ENCODE measurements at places on chromosomes 2 and 18.

DNA sequence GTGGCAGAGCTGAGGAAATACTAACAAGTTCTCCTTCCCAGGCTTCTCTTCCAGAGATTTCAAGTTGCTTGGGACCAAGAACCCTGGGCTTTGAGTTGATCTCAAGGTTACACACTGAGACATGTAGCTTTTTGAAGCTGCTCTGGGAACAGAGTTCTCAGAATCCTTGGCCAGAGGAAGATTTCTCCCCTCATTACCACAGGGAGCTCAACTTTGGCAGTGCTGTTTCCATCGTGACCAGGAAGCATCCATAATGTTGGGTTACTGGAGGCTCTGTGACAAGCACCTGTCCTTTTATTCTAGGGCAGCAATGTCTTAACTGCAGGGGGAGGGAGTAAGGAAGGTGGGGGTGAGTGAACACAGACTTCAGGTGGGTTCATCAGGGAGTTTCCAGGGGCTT lies 41.5 kb upstream of the CHRNA1 start:
- no peak for DNase-seq

DNA sequence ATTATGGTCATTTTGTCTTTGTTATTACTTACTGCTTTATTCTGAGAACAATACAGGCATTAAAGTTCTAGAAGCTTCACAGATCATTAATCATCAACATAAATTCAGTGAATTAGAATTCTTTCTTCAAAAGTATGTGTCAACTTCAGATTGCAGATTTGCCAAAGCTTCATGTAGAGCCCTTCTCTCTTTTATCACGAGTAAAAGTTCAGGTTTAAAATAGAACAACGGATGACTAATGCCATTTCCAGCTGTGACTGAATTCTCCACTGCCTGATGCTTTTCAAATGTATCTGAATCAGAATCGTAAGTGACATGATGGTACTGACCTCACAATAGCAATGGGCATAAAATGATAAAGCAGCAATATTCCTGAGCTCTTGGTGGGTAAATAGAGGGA lies 116.0 kb downstream of the ABCA12 start:
- DNase-seq = no peak

- no peak for DNase-seq
Measured at GRCh38 chr18:7206217-7206616, 24.7 kb upstream of the LRRC30 start.

- DNase-seq = no peak
Measured at GRCh38 chr2:138610201-138610953, 108.8 kb downstream of the SPOPL start.

DNA sequence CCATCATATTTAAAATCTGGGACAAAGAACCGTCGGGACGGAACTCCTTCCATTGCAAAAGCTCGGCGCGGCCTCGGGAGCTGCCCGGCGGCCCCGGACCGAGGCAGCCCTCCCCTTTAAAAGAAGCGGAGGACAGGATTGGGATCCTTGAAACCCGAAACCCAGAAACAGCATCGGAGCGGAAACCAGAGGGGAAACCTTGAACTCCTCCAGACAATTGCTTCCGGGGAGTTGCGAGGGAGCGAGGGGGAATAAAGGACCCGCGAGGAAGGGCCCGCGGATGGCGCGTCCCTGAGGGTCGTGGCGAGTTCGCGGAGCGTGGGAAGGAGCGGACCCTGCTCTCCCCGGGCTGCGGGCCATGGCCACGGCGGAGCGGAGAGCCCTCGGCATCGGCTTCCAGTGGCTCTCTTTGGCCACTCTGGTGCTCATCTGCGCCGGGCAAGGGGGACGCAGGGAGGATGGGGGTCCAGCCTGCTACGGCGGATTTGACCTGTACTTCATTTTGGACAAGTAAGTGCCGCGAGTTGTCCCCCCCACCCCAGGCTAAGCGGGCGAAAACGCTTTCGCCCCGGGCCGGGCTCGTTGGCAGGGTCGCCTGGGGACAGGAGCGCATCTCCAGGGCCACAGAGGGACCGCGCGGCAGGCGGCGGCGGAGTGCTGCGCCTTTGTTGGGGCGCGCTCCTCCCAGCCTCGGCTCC lies at the start of gene ANTXR1:
ANTXR1 (plus strand) TSS at position 38 of the 698 bp plus-strand sequence; CDS start at position 359, 321 bp downstream.
- no peak for DNase-seq

DNA sequence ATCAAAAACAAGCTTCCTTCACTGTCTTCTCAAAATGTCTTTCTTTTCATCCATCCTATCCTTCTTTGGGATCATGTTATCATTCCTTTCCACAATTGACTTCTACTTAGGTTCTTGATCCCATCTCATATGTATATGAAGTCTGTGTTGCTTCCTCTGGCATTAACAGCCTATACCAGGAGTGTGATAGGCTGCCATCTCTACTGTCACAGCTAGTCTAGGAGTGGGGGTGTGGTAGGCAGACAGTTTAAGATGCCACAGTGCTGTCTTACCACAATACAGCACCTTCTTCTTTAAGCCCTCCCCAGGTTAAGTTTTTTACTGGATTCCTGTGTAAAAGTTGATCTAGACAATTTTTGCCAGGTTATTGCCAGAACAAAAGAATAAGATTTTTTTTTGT lies 3.7 kb upstream of the HTR2B start:
- peak; percentile 3 for DNase-seq

- no peak for DNase-seq
Measured at GRCh38 chr2:74436848-74437695, 4.7 kb downstream of the RTKN start.

- no peak for DNase-seq
Measured at GRCh38 chr2:237258116-237258515, 155.8 kb downstream of the COL6A3 start.

DNA sequence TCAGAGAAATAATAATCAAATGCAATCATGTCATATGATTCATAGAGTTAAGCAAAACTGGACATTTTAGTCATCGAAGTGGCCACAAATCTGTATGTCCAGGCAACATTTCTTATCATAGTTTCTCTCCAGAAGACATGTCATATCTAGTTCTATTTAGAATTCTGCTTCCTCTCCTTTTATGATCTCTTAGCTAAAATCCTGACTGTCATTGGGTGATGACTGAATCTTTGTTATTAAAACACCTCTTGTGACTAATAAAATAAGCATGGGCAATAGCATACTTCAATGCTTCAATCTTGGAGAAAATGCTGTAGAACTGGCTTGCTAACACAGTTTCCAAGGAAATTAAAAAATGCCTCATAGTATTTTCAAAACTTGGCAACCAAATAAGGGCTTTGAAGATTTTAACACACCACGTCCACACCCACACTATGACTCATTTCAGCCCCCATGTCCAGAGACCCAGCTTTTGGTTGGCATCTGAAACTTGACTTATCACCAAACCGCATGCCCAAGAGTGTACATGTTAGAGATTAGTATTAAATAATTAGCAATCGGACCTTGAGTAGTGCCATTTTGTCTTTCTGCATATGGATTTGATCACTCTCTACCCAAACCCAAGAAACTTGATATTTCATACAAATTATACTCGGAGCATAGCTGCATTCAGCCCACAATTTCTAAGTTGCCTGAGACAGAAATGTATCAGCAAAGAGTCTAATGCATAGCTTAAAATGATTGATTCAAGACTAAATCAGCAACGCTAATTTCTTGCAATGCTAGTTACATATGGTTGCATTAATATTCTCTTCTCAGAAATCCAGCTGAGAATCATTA lies 106.5 kb upstream of the ETAA1 start:
- no peak for DNase-seq

GRCh38 chr2:138699421-138699820 lies 80.8 kb downstream of the NXPH2 start:
- DNase-seq = no peak

DNA sequence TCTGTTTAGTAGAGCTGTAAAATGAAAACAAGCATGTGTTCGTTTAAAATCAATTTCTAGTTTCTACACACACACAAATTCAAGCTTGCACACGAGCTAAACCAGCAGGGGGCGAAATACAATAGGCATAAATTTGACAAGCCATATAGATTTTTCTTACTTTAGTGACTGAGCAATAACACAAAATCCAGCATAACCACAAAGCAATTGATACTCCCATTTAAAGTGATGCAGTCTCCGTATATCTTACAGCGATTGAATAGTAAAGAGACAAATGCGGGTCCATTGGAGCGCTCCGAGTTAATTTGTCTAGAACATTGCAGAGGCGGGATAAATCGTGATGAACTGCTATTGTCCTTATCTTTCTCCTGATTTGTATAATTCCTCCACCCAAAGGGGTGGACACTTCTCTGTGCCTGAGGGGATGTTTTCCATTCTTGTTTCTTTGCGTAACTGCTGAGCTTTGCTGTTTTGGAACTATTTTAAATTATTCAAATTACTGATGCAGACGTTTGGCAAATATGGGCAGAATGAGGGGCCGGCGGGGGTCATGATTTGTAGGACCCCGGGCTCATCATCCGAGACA lies 1.2 kb upstream of the AFTPH start:
- peak; percentile 90 for DNase-seq

DNA sequence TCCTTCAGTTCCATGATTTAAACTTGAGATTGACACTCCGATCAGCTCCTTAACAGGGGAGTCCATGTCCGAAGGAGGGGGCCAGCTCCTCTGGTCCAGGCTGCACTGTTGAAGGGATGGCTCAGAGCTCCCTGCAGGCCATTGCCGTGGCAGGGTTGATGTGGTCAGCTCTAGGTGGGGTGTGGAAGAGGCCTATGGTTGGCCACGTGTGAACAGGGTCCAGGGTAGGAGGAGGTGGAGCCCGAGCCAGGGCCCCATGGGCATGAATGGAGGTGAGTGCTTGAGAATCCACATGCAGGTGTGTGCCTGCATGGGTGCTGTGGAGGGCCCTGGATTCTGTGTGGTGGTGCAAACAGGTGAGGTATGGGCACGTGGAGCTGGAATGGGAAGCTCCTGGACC lies 1.1 kb downstream of the SPEG start:
- no peak for DNase-seq

DNA sequence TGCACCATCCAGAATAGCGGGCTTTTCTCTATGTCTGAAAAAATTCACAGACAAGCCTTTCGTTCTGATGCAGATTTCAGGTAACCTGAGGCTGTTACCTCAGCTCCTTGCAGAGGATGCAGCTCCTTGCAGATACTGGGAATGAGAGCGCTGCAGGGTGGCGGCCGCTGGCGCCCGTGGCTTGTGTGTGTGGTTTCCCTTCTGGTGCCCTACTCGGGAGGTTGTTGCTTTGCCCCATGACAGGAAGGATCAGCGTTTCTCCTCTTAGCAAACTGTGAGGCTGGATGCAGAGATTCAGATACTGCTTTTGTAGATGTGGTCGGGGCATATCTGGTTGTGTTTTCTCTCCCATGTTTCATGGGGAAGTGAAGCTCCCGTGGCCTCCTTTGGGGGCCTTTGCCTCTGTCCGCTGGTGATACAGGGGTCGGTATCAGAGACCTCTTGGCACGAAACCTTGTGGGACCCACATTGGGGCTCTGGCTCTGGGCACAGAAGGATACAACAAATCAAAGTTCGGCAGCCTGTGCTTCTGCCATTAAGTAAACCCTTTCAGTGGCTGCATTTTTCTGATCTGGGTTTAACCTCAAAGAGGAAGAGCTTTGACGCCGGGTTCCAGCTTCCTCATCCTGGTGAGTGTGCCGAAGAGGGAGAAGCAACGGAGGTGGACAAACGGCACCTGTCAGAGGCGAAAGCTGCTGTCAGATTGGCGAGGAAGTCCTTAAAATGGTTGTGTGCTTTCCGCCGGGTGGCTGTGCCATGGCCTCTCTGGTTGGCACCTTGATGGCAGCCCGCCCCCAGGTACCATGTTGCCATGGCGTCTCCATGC lies 127.8 kb downstream of the MBP start:
- DNase-seq = peak; percentile 13

GRCh38 chr2:1708476-1709334 lies 35.6 kb downstream of the PXDN start:
- DNase-seq = no peak

GRCh38 chr2:134233728-134234136 lies 20.1 kb upstream of the MGAT5 start:
- DNase-seq = no peak

DNA sequence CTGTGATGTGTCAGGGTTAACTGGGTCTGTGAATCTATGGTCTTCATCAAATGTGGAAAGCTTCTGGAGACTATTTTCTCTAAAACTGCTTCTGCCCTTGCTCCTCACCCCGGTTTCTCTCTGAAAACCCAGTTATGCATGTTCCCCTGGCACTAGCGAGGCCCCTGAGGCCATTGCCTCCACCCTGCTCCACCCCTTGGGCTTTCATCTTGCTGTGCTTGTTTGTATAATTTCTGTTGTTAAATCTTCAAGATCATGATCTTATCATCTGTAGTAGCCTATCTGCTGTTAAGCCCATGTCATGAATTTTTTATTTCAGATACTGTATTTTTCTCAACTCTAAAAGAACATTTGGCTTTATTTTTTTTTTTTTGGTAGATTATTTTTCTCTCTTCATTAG lies 14.9 kb upstream of the ANO7 start:
- DNase-seq = no peak

- DNase-seq = no peak
Measured at GRCh38 chr2:129118296-129118695, 799.6 kb upstream of the HS6ST1 start.

DNA sequence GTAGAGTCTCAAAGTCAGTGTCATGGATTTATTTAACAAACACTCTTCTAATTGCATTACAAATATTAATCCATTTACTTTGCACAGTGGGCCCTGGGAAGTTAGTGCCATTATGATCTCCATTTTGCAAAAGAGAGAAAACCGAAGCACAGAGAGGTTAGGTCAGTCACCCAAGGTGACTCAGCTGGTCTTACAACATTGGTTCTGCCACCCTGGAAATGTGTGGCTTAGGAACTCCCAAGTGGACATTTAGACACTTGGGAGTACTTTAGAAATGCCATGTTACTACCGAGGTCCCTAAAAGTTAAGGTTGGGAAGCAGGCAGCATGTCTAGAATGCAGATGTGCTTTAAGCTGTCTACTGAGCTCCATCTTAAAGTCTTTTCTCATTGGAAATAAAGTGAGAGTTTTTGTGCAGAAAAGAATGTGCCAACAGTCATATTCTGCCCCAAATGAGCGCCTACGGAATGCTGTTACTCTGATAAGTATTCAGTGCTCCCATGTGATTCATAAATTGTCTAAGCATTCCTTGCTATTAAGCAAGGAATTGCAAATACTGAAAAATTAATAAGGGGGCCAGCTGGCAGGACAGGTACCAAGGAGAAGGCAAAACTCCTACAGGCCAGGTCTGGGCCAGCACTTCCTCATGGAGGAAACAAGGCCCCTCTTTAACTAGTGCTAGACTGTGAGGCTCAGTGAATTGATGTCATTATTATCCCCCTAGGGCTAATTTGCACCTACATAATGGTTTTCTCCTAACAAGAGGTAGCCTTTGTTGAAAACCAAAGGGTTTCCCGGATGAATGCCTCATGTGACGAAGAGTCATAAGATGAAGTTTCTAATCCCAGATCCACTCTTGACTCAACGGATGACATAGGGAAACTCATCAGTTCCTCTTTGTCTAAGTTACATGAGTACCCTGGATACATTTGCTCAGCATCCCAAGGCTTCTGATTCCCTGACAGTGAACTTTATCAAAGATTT lies 16.3 kb downstream of the NRP2 start:
- DNase-seq = no peak

- DNase-seq = no peak
Measured at GRCh38 chr2:54670485-54671009, 52.9 kb upstream of the EML6 start.

DNA sequence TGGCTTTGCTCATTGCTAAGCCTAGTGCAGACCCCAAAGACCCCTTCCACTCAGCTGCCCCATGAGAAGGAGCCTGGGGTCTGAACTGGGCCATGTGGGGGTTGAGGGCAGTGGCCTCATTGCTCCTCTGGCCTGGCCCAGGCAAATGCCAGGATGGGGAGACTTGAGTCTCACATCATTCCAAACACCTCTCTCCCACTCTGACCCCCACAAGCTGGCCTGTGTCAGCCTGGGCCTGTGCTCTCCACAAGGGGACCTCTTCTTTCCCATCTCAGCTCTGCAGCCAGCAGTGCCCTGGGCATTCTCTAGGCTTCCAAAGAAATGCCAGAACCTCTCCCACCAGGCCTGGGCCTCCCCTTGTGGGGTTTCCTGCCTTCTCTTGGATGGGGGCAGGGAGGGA lies 45.8 kb upstream of the OTOF start:
- DNase-seq = no peak

Measured in activated CD4-positive, alpha-beta T cell treated with anti-CD3 and anti-CD28 coated beads, Interleukin-10, Interleukin-2, amounts not matched to agents 100 ng/mL and 50 ng/mL, durations not matched to agents 16 hours and 8 hours (primary cell).